ENCODE measurements at places on chromosomes 3 and 15.

DNA sequence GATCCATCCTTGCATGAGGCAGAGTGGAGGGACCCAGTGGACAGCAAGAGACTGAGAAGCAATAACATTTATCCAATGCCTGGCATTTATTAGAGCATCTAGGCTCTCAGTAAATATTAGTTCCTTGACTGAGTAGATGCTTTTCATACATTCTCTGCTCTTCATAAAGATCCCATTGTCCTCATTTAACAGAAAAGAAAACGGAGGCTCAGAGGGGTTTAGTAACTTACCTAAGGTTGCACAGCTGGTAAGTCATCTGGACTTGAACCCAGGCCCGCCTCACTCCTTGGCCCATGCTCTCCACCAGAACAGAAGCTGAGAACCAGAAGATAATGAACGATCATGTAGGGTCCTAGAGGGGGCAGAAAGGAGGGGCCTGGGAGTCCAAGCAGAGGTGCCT is 52.2 kb upstream of the SEC22A start:
- DNase-seq: no peak

DNA sequence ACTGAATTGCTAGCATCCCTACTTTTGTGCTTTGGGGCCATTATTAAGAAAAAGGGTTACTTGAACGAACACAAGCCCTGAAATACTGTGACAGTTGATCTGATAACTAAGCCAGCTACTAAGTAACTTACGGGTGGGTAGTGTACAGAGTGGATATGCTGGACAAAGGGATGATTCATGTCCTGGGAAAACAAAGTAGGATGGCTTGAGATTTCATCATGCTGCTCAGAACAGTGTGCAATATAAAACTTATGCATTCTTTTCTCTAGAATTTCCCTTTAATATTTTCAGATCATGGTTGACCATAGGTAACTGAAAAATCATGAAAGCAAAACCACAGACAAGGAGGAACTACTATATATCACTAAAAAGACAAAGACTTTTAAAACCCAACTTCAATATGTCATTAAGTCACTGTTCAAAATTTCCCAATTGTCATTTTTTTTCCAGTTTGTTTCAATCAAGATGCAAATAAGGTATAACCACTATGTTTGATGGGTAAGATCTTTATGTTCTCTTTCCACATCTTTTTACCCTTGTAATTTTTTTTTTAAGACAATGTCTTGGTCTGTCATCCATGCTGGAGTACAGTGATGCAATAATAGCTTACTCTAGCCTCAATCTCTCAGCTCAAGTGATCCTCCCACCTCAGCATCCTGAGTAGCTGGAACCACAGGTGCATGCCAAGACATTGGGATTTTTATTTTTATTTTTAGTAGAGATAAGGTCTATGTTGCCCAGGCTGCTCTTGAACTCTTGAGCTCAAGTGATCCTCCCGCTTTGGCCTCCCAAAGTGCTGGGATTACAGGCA is 67.7 kb downstream of the IFT80 start:
- DNase-seq: peak; percentile 23

- DNase-seq: no peak
These were observed 149.7 kb downstream of the KLF13 start for GRCh38 chr15:31476236-31476810.

DNA sequence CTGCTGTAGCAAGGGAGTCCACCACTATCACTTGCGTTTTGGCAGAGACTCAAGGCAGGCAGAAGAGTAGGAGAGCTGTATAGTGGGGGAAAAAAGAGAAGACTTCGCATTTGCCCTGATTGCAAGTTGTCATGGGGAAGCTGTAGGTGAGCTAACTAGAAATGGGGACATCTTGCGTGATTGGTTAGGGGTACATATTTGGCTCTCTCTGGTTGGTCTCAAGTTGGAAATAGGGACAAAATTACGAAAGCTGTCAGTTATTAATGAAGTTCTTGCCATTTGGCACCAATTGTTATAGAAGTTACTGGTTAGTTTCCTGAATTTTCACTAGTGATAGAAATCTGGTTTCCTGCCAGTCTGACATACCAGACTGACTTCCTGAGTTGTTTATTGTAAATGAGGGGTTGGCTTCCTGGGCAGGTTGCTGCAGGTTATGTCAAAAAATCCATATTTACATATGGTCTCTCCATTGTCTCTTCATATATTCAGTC is 8.2 kb upstream of the SENP7 start:
- no peak for DNase-seq

DNA sequence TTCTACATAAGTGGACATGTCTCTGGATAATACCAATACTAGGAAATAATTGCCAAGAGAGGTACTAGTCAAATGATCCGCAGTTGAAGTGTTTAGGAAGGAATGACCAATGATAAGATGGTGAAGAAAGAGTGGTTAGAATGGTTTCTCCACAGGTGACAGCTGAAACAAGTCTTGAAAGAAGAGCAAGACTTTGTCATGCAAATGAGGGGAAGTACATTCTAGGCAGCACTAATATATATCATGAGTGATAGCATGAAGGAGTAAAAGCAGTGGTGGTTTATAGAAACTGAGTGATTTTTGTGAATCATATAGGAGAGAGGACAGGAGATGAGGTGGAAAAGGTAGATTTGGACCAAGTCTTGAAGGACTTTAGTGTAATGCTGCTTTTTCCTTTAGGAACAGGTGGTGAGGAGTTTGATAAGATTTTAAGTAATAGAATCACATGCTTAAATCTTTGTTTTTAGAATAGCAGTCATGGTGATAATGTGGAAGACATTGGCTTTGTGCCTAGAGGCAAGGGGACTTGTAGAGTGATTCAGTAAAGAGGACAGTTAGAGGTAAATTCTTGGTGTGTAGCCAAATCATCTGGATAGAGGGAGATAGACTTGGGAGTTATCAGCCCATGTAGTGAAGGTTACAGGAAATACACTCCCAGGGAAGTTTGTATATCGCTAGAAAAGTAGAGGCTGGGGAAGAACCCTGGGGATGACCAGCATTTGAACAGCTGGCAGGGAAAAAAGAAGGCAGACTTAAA is 31.9 kb downstream of the SLMAP start:
- no peak for DNase-seq

DNA sequence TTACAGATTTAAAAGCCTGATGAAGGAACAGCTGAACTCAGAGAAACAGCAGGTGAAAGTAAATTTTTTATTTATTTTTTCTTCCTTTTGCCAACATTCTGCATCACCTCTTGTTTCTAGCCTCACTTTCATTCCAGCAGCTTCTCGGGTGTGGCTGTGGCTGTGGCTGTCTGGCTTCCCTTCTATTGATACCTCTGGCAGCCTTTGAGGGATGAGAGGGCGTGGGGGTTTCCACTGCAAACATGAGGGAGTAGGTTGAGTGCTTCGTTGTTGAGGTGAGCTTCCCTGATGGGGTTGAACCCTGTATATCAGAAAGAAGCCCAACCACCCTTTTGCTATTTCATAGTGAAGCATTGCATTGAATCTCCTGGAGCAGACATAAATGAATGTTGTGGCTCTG is 6.2 kb upstream of the TMC3 start:
- no peak for DNase-seq

GRCh38 chr3:50287262-50287661 is 5.0 kb downstream of the IFRD2 start:
- no peak for DNase-seq

DNA sequence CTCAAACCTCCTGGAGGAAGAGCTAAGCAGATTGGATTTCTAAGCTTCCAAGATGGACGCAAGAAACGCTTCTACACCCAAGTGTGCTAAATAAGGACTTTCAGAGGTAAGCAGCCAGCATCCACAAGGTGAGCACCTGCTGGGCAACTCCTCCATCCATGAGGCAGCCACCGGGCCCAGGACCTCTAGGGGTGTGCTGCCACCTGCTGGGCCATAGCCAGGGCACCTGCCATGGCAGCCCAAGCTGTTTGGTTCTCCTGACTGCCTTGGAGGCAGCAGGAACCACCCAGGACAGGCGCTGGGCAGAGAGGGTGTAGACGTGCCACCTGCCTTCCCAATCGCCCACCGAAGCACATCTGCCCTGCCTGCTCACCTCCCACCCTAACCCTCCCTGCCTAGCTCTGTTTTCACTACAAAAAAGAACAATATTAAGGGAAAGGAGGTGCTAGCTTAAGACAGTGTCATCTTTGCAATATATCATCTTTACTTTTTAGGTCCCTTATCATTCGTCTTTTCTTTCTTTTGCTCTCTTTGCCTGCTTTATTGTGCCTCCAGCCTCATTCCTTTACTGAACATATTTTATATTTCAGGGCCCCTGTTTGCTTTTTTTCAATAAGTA is 12.9 kb downstream of the C15orf62 start:
- DNase-seq: peak; percentile 64

- no peak for DNase-seq
These were observed 52.6 kb upstream of the MYO5C start for GRCh38 chr15:52348056-52348745.

GRCh38 chr15:29859973-29860715 is 37.9 kb upstream of the TJP1 start:
- DNase-seq: no peak

DNA sequence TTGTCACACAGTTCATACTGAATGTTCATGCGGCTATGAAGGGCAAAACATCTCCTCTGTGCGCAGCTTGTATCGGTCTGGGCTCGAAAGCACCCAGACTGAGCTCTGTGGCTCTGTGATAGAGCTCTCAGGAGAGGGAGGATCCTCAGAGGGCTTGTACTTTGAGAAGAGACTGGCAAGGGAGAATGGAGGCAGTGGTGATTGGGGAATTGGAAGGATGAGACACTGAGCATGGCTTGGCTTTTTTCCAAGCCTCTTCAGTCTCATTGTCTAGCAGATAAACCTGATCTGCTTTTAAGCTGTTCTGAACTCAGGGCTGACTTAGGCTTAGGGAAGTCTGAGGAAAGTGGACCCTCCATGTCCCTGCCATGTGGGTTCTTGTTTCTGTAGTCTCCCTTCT is 43.0 kb downstream of the RAD54L2 start:
- DNase-seq: no peak

DNA sequence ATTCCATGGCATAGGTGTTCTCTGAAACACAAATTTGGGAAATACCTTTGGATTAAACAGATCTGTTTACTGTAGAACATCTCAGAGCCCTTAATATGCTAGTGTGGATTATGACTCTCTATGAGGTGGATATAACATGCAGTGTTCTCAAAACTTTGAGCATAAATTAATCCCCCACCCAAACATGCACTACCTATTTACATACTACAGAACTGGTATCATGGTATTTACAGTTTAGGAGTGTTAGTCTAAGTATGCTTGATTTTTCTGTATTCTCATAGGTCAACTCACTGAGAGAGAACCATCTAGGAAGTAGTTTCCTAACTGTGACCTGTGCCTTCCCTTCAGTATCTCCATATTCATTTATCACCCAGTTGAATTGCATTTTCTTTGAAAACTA is 30.9 kb upstream of the ZNF609 start:
- no peak for DNase-seq

GRCh38 chr3:139940622-139941021 is 5.6 kb downstream of the CLSTN2 start:
- DNase-seq: no peak

DNA sequence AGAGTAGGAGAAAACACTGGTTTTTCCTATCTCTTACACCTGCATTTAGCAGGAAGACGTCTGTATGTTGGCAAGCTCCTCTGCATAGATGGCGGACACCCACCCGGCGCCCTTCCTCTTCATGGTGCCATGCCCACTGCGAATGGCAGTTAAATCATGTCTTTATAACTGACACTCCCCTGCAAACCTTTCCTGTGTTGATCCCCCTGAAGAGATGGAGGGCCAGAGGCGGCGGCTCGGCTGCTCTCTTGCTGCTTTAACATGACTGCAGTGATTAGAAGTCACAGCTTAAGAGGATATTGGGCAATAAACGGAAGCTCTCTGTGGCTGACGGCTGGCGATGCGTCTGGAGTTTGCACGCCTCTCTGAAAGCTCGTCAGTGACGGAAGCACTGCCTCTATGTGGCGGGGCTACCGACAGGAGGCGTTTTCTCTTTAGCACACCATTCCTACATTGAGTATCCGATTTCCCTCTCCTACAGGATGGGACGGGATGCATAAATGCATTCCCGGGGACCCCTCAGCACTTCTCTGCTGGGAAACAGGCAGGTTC is 25.5 kb upstream of the SNRPA1 start:
- DNase-seq: peak; percentile 84

DNA sequence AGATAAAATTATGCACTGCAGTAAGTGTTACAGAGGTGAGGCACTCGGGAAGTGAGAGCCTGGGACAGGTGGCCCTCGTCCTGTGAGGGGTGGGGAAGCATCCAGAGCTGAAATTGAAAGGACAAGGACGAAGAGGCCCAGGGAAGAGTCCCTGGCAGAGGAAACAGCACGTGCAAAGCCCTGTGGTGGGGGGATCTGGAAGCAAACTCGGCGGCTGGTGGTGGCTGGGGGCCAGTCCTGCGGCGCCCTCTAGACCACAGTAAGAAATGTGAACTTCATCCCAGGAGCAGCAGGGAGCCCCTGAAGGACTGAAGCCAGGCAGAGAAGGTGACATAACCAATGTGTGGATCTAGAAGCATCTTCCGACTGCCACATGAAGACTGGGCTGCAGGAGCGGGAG is 42.8 kb downstream of the GRIP2 start:
- DNase-seq: no peak

GRCh38 chr3:81920816-81921215 is 159.4 kb upstream of the GBE1 start:
- DNase-seq: no peak

GRCh38 chr3:35986161-35986560 is 346.8 kb downstream of the ARPP21 start:
- DNase-seq: no peak

DNA sequence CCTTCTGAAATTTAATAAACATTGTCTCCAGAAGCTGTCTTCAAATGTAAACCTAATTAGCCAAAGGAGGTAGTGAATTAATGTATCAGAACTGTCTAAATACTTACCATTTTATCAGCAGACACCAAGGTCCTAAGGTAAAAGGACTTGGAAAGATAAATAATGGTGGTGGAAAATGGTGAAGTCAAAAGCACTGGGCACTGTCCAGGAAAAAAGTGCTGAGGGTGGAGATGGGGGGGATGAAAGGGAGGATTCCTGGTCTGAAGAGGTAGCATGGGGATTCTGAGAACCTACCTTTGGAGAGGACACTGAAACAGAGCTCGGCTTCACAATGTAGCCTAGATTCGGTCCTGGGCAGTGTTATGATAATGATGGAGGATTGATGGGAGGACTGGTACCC is 149.0 kb upstream of the DPH6 start:
- DNase-seq: no peak

GRCh38 chr3:57757642-57758297 is 1.7 kb downstream of the SLMAP start:
- no peak for DNase-seq

DNA sequence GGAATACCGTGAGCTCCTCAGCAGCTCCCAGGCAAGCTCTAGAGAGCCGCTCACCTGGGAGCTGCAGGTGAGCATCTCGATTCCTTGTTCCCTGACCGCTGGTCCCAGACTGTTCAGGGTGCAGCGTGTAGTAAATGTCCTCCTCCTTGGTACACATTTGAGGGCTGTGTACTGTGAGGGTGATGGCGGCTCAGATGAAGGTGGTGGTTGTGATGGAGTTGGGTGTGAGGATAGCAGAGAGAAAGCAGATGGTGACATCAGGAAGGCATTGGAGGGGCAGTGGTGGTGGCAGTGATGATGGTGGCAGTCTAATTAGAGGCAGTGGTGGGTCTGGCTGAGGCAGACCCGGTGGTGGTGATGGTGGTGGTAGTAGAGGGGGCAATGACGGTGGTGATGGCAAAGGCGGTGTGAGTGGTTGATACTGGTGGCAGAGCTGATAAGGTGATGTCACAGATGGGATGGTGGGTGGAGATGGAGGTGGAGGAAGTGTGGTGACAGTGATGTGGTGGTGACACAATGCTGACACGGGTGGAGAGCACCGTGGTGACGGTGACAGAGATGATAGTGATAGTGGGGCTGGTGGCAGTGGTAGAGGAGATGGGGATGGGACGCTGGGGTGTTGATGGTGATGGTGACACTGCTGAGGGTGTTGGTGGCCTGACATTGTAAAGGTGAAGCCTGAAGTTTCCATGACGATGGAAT is at the start of gene DNAJB8:
TSS of gene DNAJB8 (minus strand) at position 51 of the 702 bp plus-strand sequence. CDS start 3,645 bp downstream, outside the sequence.
- DNase-seq: no peak

All from suppressor macrophage treated with lipopolysaccharide for 1 hour (primary cell).